ENCODE measurements at places on chromosomes 7 and 10. TPM values are rescaled to one million over a fixed set of nuclear protein-coding genes. Genes with fewer than 3 reads are reported as not detected.
A peak's percentile ranks its signal among the peaks of the same experiment; 100 is the strongest.

DNA sequence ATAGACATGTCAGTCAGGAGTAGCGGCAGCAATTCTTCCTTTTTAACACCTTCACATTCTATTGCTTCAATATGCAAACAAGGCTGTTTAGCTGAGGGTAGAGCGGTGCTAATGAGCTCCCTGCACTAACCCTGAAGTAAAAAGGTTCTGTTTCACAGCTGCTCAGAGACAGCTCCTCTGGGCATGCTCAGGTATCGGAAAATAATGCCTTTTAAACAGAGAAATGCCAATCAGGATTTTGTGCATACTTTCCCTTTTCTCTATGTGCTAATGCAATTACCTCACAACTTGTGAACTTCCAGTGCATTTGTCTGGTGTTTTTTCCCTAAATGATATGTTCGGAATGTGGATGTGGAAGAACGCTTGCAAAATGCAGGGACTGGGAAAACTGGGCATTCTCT is 307.7 kb upstream of the FZD8 start:
- H3K4me3 ChIP-seq, result no peak overlapping the region
- H3K27ac ChIP-seq, result no peak overlapping the region
- DNase-seq, result no peak
- H3K4me1 ChIP-seq, result no peaks in the 10 kb centered on the region
- no peaks in the 10 kb centered on the region for H3K36me3 ChIP-seq

The CAMK1D gene
- 2.0 TPM for total RNA-seq

GRCh38 chr10:122421054-122421625 is 33.3 kb upstream of the ARMS2 start:
- H3K4me3 ChIP-seq, result peak overlapping the region; percentile 51
- peaks cover 55% of the 10 kb centered on the region for H3K4me1 ChIP-seq
- DNase-seq, result no peak
- H3K27ac ChIP-seq, result peak overlapping the region; percentile 82
- H3K27me3 ChIP-seq, result peaks cover 4% of the 10 kb centered on the region

The GIMAP8 gene
- total RNA-seq, result not detected

- H3K36me3 ChIP-seq, result no peaks in the 10 kb centered on the region
- peaks cover 39% of the 10 kb centered on the region for H3K27me3 ChIP-seq
- H3K4me1 ChIP-seq, result peaks cover 24% of the 10 kb centered on the region
- no peak overlapping the region for H3K27ac ChIP-seq
Observed at GRCh38 chr10:93061594-93062513, 1.3 kb downstream of the CYP26C1 start.

- no peaks in the 10 kb centered on the region for H3K36me3 ChIP-seq
- H3K4me3 ChIP-seq, result no peak overlapping the region
- no peak for DNase-seq
- H3K27me3 ChIP-seq, result peaks cover 2% of the 10 kb centered on the region
- no peak overlapping the region for H3K27ac ChIP-seq
Observed at GRCh38 chr7:55440040-55440690, 75.0 kb downstream of the LANCL2 start.

DNA sequence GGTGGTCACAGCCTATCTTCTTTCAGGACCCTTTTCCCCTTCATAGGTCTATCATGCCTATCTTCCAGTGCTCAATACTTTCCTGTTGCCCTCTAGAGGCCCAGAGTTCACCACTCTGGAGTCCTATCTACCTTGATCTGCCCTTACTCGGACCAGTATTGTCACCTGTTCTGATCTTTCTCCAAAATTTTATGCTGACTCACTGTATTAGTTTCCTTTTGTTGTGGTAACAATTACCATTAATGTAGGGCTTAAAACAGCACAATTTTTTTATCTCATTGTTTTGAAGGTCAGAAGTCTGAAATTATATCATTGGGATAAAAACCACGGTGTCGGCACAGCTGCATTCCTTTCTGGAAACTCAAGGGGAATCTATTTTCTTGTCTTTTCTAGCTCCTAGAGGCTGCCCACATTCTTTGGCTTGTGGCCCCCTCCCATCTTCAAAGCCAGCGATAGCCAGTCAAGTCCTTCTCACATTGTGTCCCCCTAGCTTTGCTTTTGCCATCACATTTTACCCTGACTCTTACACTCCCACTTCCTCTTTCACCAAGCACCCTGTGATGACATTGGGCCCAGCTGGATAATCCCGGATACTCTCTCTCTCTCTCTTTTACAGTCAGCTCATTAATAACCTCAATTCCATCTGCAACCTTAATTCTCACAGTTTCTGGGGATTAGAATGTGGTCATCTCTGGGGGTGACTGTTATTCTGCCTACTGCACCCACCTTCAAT is 54.6 kb downstream of the TFAM start:
- peaks cover 59% of the 10 kb centered on the region for H3K4me1 ChIP-seq
- H3K27me3 ChIP-seq, result no peaks in the 10 kb centered on the region

DNA sequence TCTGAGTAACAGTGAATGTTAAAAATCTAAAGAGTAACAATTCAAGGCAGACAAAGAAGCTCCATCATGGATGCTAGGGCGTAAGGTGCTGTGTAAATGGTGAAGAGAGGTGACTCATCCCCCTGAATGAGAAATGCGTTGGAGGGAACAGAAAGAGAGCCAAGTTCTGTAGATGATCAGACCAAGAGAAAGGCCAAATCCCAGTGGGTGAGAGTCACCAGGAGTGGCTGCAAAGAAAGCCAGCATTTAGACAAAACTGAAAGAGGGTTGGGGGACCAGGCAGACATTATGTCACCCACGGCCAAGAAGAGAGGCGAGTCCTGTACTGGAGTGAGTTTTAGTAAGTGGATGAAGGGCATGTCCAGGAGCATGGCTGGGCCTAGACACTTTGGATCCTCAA is 153.1 kb downstream of the TRIL start:
- peaks cover 2% of the 10 kb centered on the region for H3K27me3 ChIP-seq
- DNase-seq, result peak; percentile 33
- H3K4me3 ChIP-seq, result no peak overlapping the region
- no peak overlapping the region for H3K27ac ChIP-seq
- no peaks in the 10 kb centered on the region for H3K36me3 ChIP-seq

DNA sequence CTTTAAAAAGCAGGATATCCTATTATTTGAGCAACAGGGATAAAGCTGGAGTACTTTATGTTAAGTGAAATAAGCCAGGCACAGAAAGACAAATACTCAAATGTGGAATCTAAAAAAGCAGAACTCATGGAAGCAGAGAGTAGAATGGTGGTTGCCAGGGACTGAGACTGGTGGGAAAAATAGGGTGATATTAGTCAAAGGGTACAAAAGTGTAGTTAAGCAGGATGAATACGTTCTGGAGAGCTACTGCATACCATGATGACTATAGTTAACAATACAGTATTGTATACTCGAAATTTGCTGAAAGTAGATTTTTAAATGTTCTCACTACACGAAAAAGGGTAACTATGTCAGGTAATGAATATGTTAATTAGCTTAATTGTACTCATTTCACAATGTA is 125.5 kb upstream of the VSTM2A start:
- H3K4me1 ChIP-seq, result no peaks in the 10 kb centered on the region
- no peak overlapping the region for H3K27ac ChIP-seq
- no peak overlapping the region for H3K4me3 ChIP-seq
- no peaks in the 10 kb centered on the region for H3K36me3 ChIP-seq

The MLXIPL gene
- total RNA-seq, result not detected

DNA sequence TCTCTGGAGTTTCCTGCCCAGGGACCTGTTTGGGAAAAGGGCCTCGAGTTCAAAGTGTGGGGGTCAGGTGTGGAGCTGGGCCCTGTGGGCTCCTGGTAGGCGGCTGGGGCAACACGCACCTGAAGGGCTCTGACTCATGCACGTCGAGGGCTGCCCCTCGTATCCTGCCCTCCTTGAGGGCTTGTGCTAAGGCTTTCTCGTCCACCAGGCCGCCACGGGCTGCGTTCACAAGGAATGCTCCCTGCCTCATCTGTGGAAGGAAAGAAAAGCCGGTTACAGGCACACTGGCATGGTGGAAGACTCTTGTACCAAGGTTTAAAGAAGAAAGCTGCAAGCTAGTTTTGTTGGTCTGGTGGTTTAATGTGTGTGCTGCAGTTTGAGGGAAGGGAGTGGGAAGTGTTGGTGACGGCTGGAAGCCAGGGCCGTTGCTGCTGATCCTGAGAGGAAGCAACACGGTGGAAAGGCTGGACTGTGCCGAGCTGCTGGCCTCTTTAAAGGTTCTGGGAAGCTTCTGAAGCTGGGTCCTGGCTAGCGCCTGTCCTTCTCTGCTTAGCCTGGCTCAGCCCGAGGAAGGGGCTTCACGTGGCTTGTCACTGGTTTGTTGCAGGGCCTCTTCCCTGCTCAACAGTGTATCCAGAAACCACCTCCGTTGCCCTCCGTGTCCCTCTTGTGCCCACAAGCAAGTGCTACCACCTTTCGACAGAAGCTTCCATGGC is 52.0 kb downstream of the ZRANB1 start:
- H3K4me1 ChIP-seq, result peaks cover 15% of the 10 kb centered on the region
- peak overlapping the region; percentile 3 for H3K27ac ChIP-seq
- peaks cover 31% of the 10 kb centered on the region for H3K36me3 ChIP-seq
- no peak for DNase-seq
- H3K4me3 ChIP-seq, result no peak overlapping the region
- H3K27me3 ChIP-seq, result peaks cover 28% of the 10 kb centered on the region

GRCh38 chr10:25226775-25227682 is 52.2 kb downstream of the GPR158 start:
- H3K27me3 ChIP-seq, result no peaks in the 10 kb centered on the region
- H3K27ac ChIP-seq, result no peak overlapping the region
- no peaks in the 10 kb centered on the region for H3K36me3 ChIP-seq

- H3K27me3 ChIP-seq, result no peaks in the 10 kb centered on the region
- H3K36me3 ChIP-seq, result no peaks in the 10 kb centered on the region
- H3K27ac ChIP-seq, result no peak overlapping the region
Observed at GRCh38 chr10:96995851-96996250, 163.8 kb downstream of the LCOR start.

The ANLN gene
- total RNA-seq, result 109 TPM

DNA sequence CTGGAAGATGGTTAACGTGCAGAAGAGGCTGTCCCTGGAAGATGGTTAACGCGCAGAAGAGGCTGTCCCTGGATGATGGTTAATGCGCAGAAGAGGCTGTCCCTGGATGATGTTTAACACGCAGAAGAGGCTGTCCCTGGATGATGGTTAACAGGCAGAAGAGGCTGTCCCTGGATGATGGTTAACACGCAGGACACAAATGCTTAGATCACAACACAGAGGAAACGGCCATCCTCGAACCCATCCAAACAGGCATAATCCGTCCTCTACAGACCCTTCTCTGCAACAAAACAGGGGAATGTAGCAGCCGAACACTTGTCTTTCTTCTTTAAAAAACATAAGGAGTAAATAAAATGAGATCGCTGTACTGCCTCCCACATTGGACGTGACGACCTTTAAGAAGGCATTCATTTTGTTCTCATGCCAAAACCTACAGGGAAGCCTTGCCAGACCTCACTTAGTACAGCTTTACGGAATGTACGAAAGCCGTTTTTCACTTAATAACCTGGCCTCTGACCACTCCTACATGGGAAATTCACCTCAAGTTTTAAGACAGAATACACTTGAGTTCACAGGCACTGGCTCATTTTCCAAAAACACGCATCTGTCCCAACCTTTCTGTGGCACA is 245.2 kb downstream of the ZMYND11 start:
- H3K27me3 ChIP-seq, result no peaks in the 10 kb centered on the region
- no peak for DNase-seq
- no peak overlapping the region for H3K4me3 ChIP-seq

DNA sequence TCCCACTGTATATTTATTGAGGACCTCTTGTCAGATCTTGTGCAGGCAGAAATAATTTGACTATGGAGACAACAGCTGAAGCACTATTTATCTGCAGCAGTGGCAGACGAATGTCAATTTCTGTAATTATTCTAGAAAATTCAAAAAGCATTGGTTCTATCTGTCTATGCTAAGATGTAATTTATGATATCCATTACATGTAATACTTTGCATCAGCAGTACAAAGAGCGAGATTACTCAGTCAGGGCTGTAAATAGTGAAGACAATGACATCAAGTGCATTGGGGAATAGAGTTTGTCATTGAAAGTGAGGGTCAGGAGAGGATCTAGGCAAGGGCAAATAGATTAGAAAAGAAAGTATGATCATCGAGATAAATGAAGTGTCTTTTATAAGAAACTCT is 508.2 kb downstream of the ZWINT start:
- H3K4me1 ChIP-seq, result no peaks in the 10 kb centered on the region
- no peaks in the 10 kb centered on the region for H3K27me3 ChIP-seq
- no peaks in the 10 kb centered on the region for H3K36me3 ChIP-seq
- no peak for DNase-seq

DNA sequence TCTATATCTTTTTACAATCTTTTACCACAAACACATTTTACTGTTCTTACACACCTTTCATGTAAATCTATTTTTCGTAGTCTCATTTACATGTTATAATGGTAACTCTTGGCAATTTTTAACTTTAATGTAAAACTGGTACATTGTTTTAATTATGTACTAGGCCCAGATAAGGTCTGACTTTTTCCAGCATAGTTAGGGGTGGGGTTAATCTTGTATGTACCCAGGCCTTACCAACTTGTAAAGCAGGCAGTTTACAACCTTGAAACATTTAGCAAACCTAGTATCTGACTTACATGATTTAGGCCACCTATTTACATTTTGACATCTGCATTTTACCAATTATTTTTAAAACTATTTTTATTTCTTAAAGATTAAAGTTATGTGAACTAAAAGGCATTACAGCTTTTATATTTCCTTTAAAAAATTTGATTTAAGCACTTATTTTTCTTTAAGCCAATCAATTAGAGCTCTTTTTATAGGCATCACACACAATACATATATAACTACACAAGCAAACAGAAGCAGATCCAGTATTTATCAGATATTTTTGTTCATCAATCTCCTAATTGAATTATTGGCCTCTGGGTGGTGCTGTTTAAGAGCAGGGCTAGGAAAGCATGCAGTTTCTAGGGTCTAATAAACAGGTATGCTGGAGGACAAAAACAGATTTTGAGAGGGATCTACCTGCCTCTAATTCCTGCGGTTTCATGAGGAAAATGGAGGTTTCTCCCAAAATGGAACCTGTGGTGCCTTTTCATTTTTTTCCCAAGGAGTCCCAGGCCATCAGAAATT is 19.7 kb upstream of the CROT start:
- no peaks in the 10 kb centered on the region for H3K4me1 ChIP-seq
- H3K27ac ChIP-seq, result no peak overlapping the region
- H3K4me3 ChIP-seq, result no peak overlapping the region
- H3K36me3 ChIP-seq, result peaks cover 46% of the 10 kb centered on the region
- no peak for DNase-seq
- H3K27me3 ChIP-seq, result no peaks in the 10 kb centered on the region

DNA sequence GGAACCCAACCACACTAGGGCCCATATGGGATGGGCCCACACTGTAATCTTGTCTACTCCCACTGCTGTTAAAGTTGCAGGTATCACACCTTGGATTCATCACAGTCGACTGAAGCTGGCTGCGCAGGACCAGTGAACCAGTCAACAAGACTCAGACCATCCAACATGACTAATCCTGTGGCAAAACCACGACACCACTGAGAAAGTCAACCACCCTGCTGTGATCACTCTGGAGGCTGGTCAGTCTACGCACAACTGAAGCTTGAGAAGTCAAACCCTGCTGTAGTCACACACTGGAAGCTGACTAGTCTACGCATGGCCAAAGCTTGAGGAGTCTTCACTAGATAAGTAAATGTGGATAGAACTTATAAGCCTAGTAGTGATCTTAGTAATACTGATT is 9.6 kb upstream of the CYREN start:
- H3K4me1 ChIP-seq, result peaks cover 7% of the 10 kb centered on the region
- H3K27me3 ChIP-seq, result no peaks in the 10 kb centered on the region
- no peak overlapping the region for H3K27ac ChIP-seq
- peaks cover 48% of the 10 kb centered on the region for H3K36me3 ChIP-seq

All from HFFc6 (cell line).